ENCODE measurements at places on chromosomes 4 and X. TPM values are rescaled to one million over a fixed set of nuclear protein-coding genes. Genes with fewer than 3 reads are reported as not detected.

DNA sequence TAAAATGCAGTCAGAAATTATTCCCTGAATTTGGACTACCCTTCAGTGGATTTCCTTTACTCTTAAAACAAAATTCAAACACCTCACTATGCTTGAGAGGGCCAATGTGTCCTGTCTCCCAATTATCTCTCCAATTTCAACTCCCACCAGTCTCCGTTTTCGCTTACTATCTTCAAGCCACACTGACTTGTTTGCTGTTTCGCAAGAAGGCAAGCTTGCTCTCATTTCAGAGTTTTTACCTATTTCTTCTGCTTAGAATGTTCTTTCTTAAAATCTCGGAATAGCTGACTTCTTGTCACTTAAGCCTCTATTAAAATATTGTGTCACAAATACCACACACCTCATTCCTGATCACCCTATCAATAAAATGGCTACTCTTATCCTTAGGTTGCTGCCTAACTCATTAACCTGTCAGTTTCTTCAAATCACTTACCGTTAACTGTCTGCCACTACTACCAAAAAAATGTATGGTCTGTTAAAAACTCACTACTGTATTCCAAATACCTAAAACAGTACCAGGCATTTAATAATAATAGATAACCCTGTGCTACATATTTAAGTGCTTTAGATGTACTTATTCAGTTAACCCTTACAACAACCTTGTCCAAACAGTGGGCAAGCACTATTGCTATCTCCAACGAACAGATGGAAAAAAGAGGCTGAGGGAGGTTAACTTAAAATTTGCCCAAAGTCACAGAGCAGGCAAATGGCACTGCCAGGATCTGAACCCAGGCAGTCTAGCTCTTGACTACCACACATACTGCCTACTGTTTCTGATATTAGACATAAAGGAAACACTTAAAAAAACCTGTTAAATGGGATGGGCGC is 2.9 kb downstream of the UBA6 start:
- DNase-seq: no peak

DNA sequence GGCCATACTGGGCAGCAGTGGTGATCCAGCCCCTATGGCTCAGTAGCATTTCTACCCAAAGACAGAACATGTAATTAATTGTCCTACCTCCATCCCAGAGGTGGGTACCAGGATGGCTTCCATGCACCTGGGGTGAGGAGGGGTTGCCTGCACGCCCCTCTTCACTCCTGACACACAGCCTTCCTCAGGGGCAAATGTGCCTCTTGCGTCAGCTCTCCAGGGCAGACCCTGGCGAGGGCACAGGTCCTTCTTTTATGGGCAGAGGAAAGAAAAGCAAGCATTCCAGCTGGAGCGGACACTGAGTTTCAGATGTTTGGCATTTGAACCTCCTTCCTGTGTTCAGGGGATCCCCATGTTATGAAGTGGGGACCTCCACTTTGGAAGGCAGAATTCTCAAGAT is 95.6 kb downstream of the PHKA2 start:
- DNase-seq: no peak

- peak; percentile 41 for DNase-seq
These were observed 54.9 kb downstream of the MAGEB17 start for GRCh38 chrX:16222151-16222550.

DNA sequence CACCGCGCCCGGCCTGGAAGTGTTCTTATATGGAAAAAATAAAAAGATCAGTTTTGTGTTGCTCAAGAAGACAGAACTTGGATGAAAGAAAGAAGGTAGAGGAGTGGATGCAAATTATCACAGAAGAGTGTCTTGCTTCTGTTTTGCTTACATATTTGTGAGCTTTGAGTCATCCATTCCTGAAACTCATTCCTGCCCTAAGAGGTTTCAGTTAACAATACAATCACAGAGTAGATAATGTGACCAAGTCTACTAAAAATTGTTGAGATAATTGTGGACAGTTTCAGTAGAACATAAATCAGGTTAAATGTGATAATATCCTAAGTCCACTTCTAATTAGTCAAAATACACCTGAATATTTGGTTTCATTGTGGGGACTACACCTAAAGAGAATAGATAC is 26.4 kb upstream of the LRCH2 start:
- DNase-seq: peak; percentile 3

- peak; percentile 14 for DNase-seq
These were observed 38.7 kb downstream of the SEC24B start for GRCh38 chr4:109472343-109472761.

- DNase-seq: no peak
These were observed 94.9 kb downstream of the CNKSR2 start for GRCh38 chrX:21469071-21469470.

DNA sequence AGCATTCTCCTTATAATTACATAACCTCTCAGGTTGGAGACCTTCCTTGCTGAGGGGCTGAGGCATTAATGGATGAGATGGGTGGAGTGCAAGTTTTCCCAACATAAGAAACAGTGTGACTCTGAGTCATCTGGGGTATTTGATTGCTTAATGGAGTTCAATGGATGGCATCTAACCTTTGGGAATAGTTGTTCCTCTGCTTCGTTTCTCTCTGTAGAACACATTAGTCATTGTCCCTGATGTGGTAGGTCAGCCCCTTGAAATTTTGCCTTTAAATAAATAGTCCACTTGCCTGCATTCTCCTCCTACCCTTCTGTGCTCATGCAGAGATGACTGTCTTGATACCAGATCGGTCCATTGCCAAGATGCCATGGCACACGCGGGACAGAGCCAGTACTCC is 38.6 kb downstream of the SLITRK2 start:
- DNase-seq: no peak

DNA sequence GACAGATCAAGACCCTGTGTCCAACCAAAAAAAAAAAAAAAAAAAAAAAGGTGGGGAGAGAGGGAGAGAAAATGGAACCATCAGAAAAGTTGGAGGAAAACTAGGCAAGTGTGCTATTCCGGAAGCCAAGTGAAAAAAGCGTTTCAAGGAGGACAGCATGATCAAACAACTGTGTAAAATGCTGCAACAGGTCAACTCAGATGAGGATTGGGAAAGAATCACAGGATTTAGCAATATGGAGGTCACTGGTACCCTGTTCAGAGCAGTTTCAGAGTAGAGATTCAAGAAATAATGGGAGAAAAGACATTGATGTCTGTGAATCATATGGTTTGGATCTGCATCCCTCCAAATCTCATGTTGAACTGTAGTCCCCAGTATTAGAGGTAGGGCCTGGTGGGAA is 47.5 kb downstream of the TIGD4 start:
- DNase-seq: no peak

DNA sequence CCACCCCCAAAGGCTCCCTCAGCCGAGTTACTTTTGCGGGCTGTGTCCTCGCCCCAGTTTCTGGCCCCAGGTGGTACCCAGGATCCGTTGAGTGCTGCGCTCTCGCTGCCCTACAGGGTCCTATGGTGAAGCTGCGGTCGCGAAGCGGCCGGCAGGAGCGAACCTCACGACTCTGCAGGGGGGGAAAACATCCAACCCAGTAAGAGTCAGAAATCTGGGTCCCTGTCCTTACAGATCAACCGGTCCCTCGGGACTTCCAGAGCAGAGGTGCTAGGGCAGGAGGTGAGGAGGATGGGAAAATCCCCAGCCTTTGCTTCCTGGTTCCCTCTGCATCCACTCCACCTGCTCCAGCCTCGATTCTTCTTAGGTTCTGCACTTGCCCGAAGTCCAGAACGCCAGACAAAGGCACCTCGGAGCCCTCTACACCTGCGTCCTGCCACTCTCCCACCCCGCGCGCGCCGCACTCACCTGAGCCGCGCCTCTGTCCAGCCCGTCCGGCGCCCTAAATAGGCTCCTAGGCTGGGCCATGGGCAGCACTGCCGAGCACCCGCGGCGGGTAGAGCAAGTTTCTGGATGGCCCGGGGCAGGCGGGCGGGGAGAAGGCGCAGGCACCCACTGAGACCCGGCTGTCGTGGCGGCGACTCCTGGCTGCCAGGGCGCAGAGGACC is at the start of gene HS3ST1:
HS3ST1 (minus strand) TSS at position 664 of the 668 bp plus-strand sequence. CDS start 28,889 bp downstream, outside the sequence.
- no peak for DNase-seq

DNA sequence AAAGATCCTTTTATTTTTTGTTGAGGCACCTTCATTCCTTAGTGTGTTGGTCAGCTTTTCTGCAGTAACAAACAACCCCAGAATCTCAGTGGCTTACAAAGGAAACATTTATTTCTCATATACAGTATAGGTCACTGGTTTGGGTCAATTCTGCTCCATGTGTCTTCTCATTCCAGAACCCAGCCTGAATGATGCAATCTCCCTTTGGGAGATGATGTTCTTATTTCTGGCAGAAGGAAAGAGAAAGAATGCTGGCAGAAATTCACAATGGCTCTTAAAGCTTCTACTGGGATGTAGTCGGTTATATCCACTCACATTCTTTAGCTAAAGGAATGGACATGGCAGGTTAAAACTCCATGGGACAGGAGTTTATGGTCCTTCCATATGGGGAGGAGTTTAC is 42.3 kb downstream of the IDS start:
- DNase-seq: no peak

DNA sequence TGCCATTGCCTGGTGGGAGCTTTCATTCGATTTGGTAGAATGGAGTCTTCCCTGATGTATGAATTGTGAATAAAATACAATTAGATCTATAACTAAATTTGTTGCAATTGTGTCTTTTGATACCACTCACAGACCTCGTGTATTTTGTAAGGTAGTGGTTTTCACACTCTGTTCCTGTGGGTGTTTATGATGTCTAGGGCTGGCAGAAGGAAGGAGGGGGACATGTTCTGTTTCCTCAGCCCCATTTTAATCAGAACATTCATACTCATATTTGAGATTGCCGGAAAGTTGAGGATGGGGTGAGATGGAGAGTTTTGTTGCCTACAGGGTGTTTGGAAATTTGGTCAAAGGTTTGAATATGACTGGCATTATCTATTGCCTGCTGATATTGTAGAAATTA is 42.9 kb downstream of the PTTG2 start:
- DNase-seq: no peak

DNA sequence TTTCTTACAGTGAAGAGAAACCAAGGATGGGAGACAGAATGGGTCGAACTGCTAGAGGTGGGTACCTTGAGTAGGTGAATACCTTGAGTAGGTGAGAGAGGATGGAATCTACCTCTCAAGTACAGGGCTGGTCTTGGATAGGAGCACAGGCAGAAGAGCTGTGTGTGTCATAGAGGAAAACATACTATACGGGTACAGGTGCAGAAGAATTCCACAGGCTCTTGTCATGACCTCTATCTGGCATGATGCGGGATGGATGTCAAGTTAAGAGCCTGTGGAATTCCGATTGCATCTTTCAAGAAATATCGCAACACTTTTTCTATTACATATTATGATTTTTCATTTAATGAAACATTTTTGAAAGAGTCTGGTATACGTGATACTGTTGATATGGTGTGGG is 18.0 kb upstream of the OCIAD1 start:
- no peak for DNase-seq

DNA sequence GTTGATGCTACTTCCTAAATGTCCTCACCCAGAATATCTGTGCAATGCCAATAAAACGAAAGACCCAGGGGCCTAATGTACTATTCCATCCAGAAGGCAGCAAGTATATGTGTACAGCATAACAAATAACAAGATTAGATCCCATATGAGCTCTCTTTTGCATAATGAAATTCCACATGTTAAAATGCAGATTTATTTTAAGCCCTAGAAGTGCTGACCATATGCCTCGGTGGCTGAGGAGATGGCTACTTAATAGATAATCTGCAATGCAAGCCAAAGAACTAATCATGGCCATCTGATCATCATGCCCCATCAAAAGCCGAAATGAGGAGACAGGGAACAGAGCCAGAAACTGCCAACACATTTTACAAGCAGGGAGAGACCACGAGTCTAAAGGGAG is 293.5 kb downstream of the KCNIP4 start:
- DNase-seq: no peak

DNA sequence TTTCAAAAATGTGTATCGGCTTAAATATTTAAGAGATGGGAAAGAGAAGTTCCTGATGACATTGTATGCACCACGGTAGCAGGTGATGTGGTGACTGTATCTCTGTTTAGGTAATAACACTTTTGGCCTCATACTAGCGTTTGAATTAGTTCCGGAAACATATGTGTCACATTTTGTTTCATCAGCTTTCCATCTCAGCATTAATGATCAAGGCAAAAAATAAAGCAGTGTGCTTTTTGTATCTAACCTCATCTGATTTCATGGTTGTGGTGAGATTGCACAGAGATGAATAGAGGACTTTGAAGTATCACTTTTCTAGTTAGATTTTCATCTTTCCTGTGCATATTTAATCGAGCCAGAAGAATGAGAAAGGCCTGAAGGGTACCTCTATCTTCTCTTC is 206.4 kb upstream of the SPRY1 start:
- no peak for DNase-seq

GRCh38 chr4:33649015-33649414 is 2595.3 kb downstream of the ARAP2 start:
- peak; percentile 32 for DNase-seq

The STATH gene
- total RNA-seq: not detected

The BCAP31 gene
- 523 TPM for total RNA-seq

The NDST3 gene
- 0.74 TPM for total RNA-seq

The GCNA gene
- 1.2 TPM for total RNA-seq

The HSFX2 gene
- not detected for total RNA-seq

The TRIM61 gene
- total RNA-seq: not detected

The NEUROG2 gene
- total RNA-seq: not detected

The RNF150 gene
- 4.9 TPM for total RNA-seq

The HPSE gene
- total RNA-seq: 2.3 TPM

All from A172 (cell line).